ENCODE measurements at places on chromosomes 6 and 20.

GRCh38 chr6:133244519-133244918 lies 3.4 kb downstream of the EYA4 start:
- DNase-seq, result no peak

DNA sequence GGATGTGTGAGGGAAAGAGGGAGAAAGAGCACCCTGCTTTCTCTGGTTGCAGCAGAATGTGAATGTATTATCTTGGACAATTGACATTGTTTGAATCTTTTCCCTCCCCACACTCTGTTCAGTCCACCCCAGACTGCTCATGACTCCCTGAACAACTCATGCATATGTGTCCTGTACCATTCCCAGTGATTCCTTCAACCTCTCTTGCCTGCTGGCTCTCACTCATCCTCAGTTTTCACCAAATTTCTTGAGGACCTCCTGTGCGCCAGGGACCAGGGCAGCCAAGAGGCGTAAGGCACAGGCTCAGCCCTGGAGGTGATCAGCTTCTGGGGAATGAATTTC lies 5.4 kb downstream of the NOX3 start:
- DNase-seq, result no peak

DNA sequence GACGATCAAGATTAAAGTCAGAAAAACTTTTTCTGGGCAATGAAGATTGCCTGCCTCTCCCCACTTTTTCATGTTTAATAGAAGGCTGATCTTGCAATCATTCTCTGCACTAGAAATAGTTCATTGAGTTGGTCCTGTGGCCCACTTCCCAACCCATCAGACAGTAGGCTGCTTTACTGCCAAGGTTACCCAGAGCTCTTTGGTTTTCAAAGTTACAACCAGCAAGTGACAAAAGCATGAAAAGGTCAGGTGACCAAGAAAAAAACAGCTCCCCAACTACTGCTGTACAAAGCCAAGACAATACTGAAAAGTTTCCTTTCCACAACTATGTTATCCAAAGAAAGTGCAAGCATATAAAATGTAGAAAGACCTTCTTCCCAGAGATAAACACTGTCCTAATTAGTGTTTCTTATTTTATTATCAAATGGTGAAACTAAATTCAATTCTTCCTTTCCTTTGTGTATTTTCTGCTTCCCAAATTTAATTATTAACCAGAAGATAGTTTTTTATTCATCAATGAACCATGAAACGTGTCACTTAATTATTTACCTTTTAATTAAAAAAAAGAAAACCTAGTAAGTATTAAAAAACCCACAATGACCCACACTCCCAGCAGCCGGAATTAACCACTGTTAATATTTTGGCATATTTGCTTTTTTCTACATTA lies 16.6 kb downstream of the DNAAF9 start:
- DNase-seq, result no peak

DNA sequence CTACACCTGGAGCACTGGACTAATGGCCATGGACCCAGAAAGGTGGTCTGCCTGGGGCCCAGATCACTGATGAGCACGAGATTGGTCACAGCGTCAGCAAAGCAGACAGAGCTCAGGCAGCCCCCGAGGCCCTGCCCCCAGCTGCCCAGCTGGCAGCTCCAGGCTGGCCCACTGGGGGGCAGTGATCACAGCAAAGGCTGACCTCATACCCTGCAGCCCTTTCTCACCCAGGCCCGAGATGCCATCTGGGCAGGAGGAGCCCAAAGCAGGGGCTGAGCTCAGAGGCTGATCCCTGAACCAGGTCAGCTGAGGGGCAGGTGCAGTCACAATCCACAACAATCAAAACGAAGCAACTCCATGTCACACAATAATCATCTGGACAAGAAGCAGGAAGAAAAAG lies 4.1 kb downstream of the MAP1LC3A start:
- no peak for DNase-seq

GRCh38 chr6:49736017-49736508 lies 8.1 kb downstream of the CRISP3 start:
- DNase-seq, result no peak

- DNase-seq, result no peak
Observed at GRCh38 chr20:38441916-38442315, 6.8 kb upstream of the SNHG17 start.

GRCh38 chr20:62624325-62624690 lies 18.0 kb upstream of the SLCO4A1 start:
- no peak for DNase-seq

DNA sequence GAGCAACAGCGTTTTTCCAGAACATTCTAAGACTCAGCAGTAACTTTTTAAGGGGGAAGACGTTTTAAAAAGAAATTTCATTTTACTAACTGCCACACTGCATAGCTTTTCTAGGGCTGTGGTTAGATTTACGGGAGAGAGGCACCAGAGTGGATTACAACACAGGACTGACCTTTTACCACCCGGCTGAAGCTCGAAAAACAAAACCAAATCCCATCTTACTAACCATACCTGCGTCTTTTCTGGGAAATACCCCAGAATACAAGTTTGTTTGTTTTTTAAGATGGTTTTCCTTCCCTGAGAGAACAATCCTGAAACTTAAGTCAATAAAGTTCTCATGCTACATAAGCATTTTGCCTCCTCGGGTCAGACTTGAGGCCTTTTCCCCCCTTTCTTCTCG lies 209.3 kb upstream of the SOX4 start:
- DNase-seq, result no peak

- DNase-seq, result no peak
Observed at GRCh38 chr20:21714297-21715192, 9.1 kb downstream of the PAX1 start.

DNA sequence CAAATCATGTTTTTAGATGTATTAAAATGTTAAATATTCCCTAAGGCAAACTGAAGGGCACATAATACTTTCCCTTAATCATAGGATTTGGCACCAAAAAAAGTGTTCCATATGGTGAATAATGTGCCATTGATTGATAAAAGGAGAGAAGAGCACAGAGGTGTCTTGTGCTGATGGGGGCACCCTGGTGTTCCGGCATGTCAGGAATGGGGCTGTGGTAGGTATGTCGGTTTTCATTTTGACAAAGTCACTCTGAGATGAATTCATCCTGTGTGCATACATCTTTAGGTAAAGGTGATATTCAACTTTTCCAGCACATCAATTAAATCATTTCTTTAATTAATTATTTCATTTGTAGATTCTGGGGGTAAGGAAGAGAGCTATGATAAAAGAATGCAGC lies 36.8 kb downstream of the CENPW start:
- DNase-seq, result no peak

- DNase-seq, result no peak
Observed at GRCh38 chr6:22349051-22349450, 52.2 kb upstream of the PRL start.

DNA sequence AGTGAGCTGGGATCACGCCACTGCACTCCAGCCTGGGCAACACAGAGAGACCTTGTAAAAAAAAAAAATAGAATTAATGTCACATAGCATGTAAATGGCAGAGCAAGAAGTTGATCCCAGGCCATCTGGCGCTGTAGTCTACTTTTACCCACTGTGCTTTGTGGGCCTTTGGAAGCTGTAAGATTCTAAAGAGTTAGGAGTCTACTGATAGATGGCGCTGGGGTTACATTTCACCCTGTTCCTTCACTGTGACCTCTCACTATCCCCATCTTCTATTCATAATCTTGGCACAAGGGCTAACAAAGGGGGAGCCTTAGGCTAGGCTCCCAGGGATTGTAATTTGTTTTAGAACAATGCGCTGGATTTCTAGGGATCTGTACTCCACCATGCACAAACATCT lies 24.4 kb downstream of the SIRPD start:
- no peak for DNase-seq

GRCh38 chr6:49541210-49541724 lies 9.2 kb upstream of the C6orf141 start:
- no peak for DNase-seq

GRCh38 chr6:138719011-138719635 lies 54.4 kb upstream of the CCDC28A start:
- DNase-seq, result no peak

- DNase-seq, result no peak
Observed at GRCh38 chr20:5734602-5735001, 15.6 kb upstream of the SHLD1 start.

GRCh38 chr6:1972962-1973361 lies 272.4 kb downstream of the GMDS start:
- DNase-seq, result no peak

GRCh38 chr6:56932910-56933477 lies 21.9 kb upstream of the BEND6 start:
- no peak for DNase-seq

- peak; percentile 23 for DNase-seq
Observed at GRCh38 chr20:33211817-33212424, 5.2 kb upstream of the BPIFA3 start.

GRCh38 chr20:61621852-61622251 lies 369.8 kb downstream of the CDH4 start:
- no peak for DNase-seq

GRCh38 chr6:168916576-168917211 lies 337.0 kb downstream of the THBS2 start:
- DNase-seq, result no peak

DNA sequence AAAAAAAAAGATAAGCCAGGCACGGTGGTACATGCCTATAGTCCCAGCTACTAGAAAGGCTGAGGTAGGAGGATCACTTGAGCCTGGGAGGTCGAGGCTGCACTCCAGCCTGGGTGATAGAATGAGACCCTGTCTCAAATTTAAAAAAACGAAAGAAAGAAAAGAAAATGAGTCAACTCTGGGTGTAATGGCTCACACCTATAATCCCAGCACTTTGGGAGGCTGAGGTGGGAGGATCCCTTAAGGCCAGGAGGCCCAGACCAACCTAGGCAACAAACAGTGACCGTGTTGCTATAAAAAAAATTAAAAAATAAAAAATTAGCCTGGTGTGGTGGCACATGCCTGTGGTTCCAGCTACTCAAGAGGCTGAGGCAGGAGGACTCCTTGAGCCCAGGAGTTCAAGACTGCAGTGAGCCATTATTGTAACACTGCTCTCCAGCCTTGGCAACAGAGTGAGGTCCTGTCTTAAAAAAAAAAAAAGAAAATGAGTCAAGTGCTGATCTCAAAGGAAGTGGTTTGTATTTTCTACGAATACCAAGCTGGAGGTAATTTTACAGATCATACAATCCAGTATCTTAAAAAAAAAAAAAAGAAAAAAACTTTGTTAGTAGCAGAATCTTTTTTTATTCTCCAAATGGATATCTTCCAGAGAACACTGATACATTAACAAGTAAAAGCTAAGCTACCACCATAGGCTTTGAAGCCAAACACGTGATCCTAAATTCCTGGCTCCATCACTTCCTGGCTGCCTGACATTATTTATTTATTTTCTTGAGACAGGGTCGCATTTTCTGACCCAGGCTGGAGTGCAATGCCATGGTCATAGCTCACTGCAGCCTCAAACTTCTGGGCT lies 5.7 kb downstream of the COMMD7 start:
- no peak for DNase-seq

- no peak for DNase-seq
Observed at GRCh38 chr6:105310371-105310770, 92.5 kb downstream of the PREP start.

GRCh38 chr20:42053350-42053749 lies 435.2 kb upstream of the CHD6 start:
- no peak for DNase-seq

- no peak for DNase-seq
Observed at GRCh38 chr20:19699180-19699971, 58.7 kb upstream of the RIN2 start.

GRCh38 chr20:49426395-49426794 lies 56.1 kb downstream of the KCNB1 start:
- DNase-seq, result no peak

GRCh38 chr6:21611485-21611884 lies 17.9 kb downstream of the SOX4 start:
- DNase-seq, result no peak

DNA sequence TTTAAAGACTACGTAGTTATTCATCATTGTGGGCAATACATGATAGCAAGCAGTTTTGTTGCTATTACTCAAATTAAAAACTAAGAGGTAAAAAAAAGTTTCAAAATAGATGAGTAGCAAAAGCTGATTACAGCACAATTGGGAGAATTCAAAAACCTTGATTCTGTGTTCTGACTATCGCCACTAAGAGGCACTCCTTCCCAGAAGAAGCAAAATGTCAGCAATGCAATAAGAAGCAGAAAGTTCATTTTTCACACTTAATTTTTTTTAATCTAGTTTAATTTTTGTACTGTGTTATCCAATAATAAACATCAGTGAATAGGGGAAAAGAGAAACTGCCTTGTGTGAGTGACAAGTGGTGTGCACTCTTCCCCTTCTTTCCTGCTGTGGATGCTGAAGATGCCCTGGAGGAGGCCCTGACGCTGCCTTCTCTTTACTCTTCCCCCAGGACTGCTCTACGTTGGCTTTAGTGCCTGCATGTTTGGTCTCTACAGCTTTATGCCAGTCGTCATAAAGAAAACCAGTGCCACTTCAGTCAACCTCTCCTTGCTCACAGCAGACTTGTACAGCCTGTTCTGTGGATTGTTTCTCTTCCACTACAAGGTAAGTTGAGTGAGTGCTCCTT lies 263.2 kb upstream of the PLN start:
- DNase-seq, result no peak

DNA sequence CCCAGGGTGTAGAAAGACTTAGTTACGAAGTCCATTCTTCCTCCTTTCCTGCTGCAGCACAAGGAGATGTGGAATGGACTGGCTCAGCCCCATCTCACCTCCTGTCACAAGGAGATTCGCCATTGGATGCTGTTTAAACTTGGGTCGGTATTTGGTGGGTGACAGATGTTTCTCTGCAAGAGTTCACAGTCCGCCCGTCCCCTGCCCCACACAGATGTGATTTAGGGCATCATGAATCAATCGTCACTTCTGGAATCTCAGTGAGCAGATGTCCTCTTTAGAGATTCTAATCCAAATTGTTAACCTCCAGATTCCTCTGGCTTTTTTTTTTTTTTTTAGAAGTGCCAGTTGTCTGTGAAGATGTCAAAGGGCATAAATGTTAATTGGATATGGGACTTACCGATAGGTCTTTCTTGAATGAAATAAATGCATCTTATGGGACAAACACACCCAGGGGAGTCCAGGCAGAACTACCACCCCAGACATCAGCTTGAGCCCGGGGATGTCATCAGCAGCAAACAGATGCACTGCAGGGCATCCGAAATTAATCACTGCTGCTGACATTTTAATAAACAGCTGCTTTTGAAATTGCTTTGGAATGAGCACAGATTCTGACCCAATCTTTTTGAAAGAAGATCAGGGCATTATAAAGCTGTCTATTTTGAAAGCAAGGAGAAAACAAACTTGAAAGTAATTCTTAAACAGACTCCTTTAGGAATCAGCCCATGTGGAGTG lies 117.6 kb upstream of the CDH4 start:
- no peak for DNase-seq

GRCh38 chr6:44022671-44023352 lies 104.4 kb downstream of the MRPL14 start:
- DNase-seq, result no peak

Measured in activated naive CD4-positive, alpha-beta T cell treated with anti-CD3 and anti-CD28 coated beads, Interleukin-2, amount 50 U/mL, for 16 hours (primary cell).